ENCODE measurements at places on chromosomes 5 and 9. TPM values are rescaled to one million over a fixed set of nuclear protein-coding genes. Genes with fewer than 3 reads are reported as not detected.

Gene TRPM6
- 0.87 TPM for polyA plus RNA-seq

Gene PCDHB9
- polyA plus RNA-seq = 0.16 TPM

Gene IRX2
- 1.5 TPM for polyA plus RNA-seq

Gene LCN10
- 12.5 TPM for polyA plus RNA-seq

Gene IL3
- 0.34 TPM for polyA plus RNA-seq

Measured in thymus (tissue), 14 donors.